ENCODE measurements at places on chromosomes 6 and 20.

DNA sequence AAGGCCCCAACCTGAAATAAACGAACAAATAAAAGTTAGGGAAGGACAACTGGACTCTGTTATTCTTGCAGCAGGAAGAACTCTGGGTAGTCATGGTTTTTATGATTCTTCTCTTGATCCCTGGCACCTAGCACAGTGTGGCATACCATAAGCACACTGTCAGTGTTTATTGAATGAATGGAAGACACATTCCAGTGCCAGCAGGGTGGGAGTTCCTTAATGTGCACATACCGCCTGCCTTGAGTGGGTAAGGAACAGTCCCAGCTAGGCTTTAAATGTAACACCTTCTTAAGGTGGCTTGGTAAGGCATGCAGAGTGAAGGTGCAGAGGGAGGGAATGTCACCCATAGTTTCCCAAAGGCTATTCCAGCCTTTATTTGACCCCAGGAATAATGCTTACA is 162.9 kb upstream of the CEP162 start:
- no peak for DNase-seq

DNA sequence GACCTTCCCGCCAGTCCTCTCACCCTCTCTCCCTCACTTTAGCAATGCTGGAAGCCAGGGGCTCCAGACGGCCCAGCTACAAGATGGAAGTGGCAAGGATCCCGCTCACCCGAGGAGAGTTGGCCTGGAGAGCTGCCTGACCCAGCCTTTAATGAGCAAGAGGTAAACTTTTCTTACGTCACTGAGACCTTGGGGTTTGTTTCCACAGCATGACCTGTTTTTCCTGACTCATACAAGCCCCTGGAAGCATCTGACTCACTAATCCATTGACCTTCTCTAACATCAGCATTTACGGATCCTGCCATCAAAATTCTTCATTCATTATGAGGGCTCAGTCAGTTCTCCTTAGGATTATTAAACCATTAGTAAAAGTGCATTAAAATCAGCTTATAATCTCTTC is 120.4 kb downstream of the MYLK4 start:
- DNase-seq, result no peak

DNA sequence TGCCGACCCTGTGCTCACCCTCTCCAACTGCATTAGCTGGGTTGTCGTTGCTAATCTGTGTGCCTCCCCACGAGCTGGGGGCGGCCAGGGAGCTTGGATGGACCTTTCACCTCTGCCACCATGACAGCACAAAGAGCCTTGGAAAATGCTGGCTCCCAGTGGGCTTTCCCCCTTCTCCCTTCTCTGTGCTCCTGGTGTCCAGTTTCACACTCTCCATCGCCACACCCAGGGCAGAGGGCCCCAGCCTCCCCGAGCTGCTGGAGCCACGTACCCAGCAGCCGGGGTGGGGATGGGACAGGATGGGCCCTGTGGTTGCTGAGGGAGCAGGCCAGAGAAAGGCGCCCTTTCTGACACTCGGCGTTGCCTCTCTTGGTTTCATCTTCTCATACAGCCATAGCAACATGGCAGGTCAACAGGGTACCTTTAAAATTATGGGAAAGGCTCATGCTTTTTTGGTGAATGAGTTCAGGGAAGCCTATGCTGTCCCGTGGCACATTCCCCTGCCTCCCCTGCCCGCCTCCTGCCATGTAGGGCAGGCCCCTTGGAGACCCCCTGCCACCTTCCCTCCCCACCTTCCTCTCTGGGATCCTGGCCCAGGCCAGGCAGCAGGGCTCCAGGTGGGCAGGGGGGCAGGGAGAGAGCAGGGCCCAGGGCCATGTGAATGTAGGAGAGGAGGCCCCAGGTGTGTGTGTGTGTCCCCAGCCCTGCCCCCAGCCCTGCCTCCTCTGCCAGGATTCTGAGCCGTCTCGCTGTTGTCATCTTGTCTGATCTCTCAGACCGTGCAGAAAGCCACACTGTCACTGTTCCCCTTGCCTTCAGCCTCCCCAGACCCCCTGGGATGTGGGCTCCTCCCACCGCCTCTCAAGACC is 85.2 kb upstream of the CCDC167 start:
- no peak for DNase-seq

DNA sequence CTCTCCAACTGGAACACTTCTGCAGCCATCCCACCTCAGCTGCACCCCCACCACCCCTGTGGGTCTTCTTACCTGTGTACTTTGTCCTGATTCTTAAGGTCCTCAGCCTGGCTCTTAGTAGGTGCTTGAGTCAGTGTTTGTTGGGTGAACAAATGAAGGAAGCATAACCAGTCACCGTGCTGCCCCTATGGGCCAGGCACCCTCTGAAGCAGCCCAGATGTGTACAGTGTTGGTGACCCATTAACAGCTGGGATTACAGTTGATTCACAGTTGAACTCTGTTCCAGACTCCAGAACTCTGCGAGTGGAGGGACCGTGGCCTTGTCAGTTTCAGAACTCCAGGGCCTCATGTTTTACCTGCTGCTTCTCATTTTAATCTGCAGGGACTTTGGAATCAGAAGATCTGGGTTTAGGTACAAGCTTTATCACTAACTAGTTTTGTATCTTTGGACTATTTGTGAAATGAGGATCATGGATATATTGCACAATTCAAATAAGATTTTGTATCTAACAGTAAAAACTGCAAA is 203.8 kb downstream of the TMEM242 start:
- DNase-seq, result no peak

- no peak for DNase-seq
These were observed 98.1 kb upstream of the ASCC3 start for GRCh38 chr6:100979267-100979666.

- no peak for DNase-seq
These were observed at the start of gene SYNE1 for GRCh38 chr6:152637296-152638047. TSS of gene SYNE1 (minus strand) at chr6:152637362. CDS start at chr6:152628331, 9,031 bp downstream.

DNA sequence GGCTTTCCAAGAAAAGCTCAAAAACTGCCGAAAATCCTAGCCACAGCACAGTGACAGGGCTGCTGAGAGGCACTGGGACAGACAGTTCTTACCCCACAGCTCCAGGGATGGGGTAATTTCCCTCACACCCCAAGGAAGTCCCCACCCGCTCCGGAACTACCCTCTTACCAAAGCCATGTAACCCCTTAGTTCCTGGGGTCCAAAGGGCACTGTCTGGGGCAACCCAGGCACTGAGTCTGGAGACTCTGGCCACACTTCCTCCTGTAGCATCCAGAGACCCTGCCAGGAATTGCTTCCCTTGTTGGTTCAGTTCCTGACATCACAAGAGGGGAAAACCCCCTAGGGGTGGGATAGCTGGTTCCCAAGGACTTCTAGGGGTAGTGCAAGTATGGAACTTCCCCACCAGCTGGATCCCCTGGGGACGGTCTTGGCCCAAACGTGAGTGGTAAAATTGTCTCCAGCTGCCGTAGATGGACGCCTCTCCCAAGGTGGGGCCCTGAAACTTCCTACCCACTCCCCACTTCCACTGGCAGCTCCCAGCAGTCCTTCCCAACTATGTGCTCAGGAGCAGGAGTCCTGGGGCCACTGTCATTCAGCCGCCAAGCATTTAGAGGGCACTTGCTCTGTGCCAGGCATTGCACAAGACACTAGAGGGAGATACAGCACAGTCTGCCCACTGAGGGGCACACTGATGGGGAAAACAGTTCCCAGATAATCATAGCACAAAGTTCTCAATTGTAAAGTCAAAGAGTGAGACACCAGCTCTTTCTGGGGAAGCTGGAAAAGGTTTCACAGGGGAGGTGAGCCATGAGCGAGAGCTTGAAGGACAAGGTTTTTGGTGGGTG is 17.2 kb upstream of the HCK start:
- no peak for DNase-seq

GRCh38 chr6:2669067-2669700 is 81.5 kb downstream of the MYLK4 start:
- no peak for DNase-seq

DNA sequence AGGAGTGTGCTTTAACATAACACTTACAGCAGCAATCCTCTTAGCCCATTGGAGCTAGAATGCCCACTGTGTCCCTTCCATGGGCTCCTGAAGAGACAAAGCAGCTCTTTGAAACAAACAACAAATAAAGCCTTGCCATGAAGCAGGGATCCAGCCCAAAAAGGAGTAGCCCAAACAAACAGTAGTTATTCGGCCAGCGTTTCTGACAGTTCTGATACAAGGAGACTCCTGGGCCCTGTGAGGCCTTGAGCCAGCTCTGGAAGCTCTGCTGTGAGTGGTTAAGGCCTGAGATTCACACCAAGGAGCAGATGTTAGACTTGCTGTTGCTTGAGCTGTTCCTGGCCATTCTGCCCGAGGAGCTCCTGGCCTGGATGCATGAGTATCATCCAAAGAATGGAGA is 16.9 kb upstream of the ZSCAN16 start:
- DNase-seq, result no peak

DNA sequence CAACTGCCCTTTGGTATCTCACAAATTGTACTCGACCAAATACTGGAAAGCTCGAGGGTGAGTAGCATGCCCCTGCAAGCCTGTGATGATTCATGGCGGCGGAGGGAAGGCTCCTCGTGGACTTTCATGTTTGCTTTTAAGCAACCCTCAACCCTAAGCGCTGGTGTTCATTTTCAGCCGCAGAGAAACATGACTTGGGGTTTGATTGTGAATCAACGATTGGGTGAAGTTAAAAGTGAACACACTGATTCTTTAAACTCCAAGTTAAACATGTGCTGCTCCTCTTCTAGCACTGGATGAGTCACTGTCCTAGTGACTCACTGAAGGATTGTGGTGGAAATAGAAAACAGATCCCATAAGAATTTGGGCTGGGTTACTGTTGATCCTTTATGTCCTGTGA is 8.3 kb downstream of the CD109 start:
- no peak for DNase-seq

GRCh38 chr6:100803264-100804045 is 77.7 kb downstream of the ASCC3 start:
- no peak for DNase-seq

GRCh38 chr6:155216312-155217046 is 47.3 kb upstream of the CLDN20 start:
- DNase-seq, result no peak

GRCh38 chr20:23686046-23686750 is 2.6 kb downstream of the CST4 start:
- no peak for DNase-seq

- DNase-seq, result no peak
These were observed 25.8 kb downstream of the HLA-E start for GRCh38 chr6:30515106-30515505.

DNA sequence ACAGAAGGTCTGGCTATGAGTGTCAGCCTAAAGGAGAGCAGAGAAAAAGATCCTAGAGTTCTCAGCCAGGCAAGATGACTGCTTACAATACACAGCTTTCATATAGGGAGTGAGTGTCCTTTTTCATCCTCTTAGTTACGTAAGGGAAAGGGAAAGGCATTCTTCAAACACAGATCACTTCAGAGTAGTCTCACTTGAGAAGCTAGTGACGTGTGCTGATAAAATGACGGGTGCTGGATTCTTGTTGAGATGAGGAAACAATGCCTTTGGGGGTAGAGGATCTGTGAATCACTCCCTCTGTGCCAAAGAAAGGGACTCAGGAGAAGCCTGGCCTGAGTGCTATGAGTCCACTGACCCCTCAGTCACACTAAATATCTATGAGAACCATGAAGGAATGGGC is 117.3 kb downstream of the QRSL1 start:
- DNase-seq, result no peak

- no peak for DNase-seq
These were observed 291.6 kb upstream of the ECI2 start for GRCh38 chr6:4426968-4427367.

GRCh38 chr20:32564921-32565734 is 20.0 kb downstream of the NOL4L start:
- no peak for DNase-seq

- DNase-seq, result no peak
These were observed 151.8 kb upstream of the PDE7B start for GRCh38 chr6:135699705-135700104.

GRCh38 chr6:19734061-19734460 is 103.1 kb upstream of the ID4 start:
- no peak for DNase-seq

DNA sequence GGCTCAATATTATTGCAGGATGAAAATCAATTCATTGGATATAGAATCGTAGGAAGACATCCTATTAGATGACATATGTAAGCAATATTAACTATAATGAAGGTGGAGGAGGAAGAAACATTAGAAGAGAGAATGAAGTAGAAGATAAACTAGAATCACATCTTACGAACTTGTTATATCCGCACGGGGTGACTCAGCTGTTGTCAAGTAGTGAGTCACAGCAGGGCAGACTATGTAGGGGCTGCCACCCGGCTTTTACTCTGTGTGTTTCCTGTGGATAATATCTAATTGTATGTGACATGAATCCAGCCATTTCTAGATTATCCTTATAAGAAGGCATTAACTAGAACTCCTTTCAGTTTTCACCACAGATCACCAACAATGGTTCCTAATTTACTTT is 520.2 kb downstream of the DOK5 start:
- no peak for DNase-seq

DNA sequence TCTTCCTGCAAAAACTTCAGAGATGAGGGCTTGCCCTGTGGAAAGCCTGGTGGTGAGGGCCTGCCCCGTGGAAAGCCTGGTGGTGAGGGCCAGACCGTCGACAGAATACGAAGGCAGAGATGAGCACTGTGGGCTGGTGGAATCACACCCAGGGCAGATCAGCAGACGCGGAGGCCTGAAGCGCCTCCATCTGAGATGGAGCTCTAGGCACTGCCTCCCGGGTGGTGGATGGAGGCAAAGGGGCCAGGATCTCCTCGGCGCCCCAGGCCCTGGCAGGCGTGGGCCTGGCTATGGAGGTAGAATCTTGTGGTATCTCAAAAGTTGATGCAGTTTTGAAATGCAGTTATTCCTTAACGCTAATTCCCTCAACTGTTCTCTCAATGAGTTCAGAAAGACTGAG is 104.8 kb downstream of the PSMB1 start:
- DNase-seq, result no peak

- no peak for DNase-seq
These were observed 642.6 kb downstream of the KIF16B start for GRCh38 chr20:15930311-15931305.

GRCh38 chr20:16083639-16084280 is 489.5 kb downstream of the KIF16B start:
- DNase-seq, result no peak

DNA sequence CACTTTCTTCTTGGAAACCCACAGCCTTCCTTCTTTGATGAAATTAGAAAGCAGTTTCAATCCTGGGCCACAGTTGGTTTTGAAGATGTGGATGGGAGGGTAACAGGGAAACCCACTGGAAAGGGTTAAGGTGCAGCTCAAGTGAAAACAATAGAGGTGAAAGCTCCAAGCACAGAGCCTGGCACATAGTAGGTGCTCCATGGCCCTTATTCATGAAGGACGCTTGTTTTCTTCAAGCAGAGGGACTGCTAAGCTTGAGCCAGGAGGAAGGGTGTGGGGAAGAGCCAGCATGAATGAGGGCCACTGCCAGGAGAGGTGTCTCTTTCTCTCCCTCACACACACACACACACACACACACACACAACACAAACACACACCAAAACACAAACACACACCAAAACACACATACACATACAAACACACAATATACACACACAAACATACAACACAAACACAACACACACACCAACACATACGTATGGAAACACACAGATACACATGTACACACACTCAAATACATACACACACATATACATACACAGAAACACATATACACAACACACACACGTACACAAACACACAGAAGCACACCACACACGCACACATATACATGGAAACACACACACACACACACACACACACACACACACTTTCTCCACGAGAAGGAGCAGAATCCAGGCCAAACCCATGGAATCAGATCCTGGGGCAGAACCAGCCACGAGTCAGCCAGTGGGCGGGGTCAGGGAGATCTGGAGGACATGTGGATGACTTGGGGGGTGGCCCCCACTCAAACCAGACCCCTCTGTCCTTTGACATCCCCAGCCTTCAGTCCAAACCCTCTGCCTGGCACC is 23.7 kb upstream of the RBPJL start:
- DNase-seq, result no peak
